Lung (tissue), 17 donors: ENCODE measurements at places on chromosomes 1 and 21. TPM values are rescaled to one million over a fixed set of nuclear protein-coding genes. Genes with fewer than 3 reads are reported as not detected.

OR4F16 gene
- polyA plus RNA-seq, result not detected

ARHGEF19 gene
- 12.5 TPM for polyA plus RNA-seq

CRABP2 gene
- 1.3 TPM for polyA plus RNA-seq

PRDM15 gene
- polyA plus RNA-seq, result 2.4 TPM

OR2L2 gene
- not detected for polyA plus RNA-seq

NAXE gene
- polyA plus RNA-seq, result 83.5 TPM

C1orf146 gene
- polyA plus RNA-seq, result not detected

EXTL1 gene
- 0.18 TPM for polyA plus RNA-seq

NTMT2 gene
- not detected for polyA plus RNA-seq

DENND2C gene
- polyA plus RNA-seq, result 1.00 TPM

YY1AP1 gene
- 41.0 TPM for polyA plus RNA-seq

CHIA gene
- 2.6 TPM for polyA plus RNA-seq

DPT gene
- 3.9 TPM for polyA plus RNA-seq
